CD4-positive, alpha-beta T cell treated with Interleukin-15 for 4 hours (primary cell): ENCODE measurements at places on chromosomes 6 and 20.

- DNase-seq = no peak
These were observed 453.5 kb upstream of the SULF2 start for GRCh38 chr20:48238781-48239180.

DNA sequence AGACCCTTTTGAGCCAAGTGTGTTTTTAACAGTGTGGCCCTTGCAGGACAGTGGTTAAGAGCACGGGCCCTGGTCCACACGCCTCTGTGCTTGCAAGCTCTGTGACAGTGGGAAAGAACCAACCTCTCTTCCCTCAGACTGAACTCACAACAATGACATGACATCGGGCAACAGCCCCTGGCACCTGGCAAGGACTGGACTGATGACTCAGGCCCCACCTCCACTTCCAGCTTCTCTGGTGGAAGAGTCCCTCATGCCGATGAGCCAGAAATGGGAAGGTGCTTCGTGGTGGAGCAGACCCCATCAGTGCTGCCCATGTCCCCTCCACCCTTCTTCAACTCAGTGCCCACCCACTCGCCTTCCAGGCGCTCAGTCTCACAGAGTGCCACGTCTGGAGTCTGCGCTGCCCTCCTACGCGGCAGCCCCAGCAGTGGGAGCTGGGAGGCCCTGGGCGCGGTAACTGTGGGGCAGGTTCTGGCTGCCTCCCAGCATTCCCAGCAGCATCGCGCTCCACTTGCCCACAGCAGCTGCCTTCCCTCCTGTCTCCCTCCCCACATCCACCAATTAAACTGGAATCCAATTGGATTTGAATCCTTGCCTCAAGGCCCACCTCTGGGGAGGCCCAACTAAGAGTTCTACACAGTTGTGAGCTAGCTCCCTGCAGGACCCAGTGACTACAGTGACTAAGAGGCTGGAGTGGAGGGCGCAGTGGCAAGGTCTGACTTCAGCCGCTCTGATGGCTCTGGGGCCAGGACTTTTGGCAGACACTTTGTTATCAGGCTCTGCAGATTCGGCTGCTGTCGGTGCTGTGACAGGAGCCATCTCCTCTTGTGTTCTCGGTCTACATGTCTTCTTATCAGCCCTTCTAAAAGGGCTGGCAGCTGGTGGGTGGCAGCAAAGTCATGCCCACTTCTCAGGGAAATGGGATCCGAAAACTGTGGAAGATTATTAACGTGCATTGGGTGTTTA, 156.8 kb upstream of the MLN start:
- DNase-seq = no peak

DNA sequence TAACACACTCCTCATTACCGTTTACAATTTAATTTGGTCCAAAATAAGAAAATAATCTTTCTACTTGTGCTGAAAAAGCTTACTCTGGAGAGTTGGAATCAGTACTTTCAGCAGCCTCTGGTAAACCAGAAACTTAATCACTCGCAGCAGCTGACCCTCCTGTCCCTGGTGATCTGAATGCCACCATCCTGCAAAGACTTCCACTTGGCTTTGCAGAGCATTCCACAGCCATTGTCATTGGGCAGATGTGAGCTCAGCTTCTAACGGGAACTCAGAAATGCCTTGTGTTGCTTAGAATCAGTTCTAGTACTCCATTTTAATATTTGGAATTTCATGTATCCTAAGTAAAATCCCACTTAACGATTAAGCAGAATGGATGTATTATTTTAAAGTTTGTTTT, 59.7 kb downstream of the PHACTR1 start:
- DNase-seq = no peak

GRCh38 chr6:156943816-156944215, 166.6 kb downstream of the ARID1B start:
- DNase-seq = no peak

DNA sequence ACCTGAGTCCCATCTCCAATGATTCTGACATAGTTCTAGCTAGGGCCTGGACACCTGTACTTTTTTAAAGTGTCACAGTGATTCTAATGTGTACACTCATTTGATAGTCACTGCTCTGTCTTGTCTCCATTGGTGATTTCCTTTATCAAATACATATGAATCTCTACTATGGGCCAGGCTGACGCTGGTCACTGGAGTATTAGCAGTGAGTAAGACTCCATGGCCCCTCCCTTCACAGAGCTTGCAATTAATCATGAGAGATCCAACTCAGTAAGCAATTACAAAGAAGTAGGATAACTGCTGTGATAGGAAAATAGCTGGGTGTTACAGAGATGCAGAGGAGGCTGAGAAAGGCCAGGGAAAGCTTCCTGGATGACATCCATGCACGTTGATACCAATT, 19.3 kb upstream of the SASH1 start:
- no peak for DNase-seq

DNA sequence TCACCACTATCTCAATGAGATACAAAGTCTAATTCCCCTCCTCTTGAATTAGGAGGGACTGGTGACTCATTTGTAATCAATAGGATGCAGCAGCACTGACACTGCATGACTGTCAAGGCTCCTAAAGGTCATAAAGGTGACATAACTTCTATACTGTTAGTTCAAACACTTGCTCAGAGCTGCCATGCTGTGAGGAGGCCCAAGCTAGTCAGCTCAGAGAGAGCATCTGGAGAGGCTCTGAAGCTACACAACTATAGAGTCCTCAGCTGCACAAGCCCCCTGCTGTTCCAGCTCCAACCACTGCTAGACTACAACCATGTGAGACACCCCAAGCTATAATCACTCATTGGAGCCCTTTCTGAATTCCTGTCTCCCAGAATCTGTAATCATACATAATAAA, 17.0 kb upstream of the HEY2 start:
- no peak for DNase-seq

GRCh38 chr20:24376311-24377099, 92.9 kb upstream of the SYNDIG1 start:
- no peak for DNase-seq

DNA sequence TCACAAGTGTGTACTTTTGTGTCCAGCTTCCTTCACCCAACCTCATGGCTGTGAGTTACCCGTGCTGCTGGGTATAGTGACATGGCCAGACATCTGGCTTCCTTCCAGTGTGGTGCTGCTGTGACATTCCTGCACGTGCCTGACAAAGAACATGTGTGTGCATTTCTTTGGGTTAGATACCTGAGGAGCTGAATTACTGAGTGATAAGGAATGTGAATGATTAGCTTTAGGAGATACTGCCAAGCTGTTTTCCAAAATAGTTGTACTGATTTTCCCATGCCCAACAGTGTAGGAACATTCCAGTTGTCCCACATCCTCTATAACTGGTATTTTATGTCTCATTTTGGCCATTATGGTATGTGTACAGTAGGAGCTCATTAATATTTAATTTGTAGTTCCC, 132.5 kb downstream of the PREX1 start:
- no peak for DNase-seq

DNA sequence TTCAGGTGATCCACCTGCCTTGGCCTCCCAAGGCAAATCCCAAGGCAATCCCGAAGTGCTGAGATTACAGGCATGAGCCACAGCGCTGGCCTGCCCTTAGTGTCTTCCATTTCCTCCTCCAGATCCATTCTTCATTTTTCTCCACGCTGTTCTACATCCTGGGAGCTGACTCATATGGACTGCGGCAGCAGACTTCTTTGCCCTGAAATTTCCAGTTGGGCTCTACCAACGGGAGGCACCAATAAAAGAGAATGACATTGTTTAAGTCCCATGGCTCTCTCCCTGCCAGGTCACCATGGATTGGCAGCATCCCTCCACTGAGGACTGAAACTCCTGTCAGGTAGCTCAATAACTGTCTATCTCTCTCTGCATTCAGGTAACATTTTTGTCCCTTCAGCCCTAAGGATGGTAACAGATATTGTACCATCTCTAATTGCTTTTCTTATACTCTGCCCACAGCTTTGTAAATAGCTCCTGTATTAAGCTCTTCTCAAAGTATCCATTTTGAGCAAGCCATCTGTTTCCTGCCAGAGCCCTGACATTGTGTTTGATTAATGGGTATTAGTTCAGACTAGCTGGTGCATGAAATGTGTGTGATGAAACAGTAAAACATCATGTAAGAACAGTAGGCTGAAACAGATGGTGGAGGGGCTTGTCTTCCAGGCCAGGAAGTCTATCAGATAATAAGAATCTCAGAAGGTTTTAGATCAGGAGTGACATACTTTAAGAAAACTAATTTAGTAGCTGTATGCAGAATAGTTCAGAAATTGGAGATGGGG, 3.6 kb downstream of the TBCC start:
- DNase-seq = no peak

DNA sequence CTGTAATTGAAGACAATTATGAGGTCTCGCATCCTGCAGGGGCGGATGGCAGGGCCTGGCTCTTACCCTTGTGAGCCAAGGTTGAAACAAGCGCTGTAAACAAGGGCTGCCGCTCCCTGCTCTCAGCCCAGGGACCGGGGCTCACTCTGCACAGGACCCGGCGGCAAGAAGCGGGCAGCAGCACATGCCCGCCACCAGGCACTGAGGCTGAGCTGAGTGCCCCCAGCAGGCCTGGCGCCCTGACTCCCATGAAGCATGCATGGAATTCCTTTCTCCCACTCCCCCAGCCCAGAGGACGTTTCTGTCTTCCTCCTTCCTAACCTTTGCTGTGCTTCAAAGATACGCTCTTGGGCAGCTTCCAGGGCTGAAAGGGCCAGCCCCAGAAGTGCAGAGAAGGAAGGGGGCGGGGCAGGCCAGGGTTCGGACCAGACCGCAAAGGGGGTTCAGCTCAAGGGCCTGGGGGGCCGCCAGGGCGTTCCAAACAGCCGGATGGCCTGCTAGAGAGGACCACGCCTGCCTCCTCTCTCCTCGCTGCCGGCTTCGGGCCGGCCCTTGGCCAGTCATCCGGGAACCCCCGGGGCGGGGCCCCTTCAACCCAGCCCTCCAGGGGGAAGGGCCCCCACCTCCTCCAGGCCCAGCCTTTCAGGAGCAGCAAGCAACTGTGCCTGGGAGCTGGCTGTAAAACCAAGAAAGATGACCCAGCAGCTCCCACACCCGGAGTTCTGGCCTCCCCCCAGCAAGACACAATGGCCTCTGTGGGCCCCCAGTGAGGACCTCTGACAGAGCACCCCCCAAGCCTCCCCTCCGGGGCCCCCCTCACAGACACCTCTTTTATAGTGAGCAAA, 109.9 kb downstream of the NOL4L start:
- DNase-seq = no peak

- no peak for DNase-seq
These were observed 30.2 kb upstream of the FRMD1 start for GRCh38 chr6:168109171-168109570.

- no peak for DNase-seq
These were observed 22.6 kb upstream of the ULBP3 start for GRCh38 chr6:150091476-150091875.

DNA sequence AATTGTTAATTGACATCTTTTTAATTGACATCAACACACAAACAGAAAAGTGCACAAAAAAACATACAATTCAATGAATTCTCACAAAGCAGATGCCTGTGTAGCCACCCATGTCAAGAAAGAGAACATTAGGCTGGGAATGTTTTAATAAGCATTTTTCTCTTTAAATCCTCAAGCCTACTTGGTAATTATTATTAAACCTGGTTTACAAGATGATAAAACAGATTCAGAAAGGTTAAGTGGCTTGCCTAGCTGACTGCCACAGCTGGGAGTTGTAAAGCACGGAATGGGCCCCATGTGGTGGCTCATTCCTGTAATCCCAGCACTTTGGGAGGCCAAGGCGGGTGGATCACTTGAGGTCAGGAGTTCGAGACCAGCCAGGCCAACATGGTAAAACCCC, 90.0 kb upstream of the AKAP12 start:
- DNase-seq = no peak

DNA sequence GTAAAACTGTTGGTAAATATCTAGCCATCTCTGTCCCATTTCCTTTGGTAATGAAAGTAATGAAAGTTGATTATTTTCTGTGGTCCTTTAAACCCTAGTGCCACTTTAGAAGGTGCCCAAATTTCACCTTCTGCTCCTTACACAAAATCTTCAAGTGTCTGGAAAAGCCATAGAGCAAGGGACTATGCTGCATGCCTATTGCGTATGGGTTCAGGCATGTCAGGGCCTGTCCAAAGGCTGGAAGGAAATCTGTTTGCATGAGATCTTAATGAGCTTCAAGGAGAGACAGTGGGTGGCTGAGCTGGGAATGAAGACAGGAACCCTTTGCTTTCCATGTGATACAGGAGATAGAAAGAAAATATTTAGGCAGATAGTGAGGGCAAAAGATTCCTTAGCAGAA, 66.6 kb upstream of the CCN6 start:
- DNase-seq = no peak

DNA sequence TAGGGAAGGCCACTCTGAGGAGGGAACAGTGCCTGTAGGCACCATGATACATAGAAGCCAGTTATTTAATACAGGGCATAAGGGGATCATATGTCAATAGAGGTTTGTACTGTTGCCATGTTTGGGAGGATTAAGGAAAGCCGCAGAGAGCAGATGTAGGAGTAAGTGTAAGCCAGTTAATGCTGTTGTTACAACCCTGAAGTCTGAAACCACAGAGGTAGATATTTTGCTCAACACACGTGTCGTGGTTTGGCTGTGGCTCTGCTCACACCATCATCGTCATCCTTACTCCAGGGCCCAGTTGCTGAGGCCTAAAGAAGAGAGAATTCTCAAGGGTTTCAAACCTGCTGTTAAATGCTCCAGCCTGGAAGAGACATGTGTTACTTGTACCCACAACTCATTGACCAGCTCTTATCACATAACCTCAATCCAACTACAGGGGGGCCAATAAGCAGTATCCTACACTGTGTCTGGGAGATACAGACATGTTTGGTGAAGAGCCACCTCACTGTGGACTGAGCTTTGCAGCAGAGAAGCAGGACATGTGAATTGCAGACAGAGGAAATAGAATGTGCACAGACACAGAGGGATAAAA, 31.0 kb upstream of the PSMF1 start:
- no peak for DNase-seq
